ENCODE measurements at places on chromosomes 3 and 15.

- DNase-seq: no peak
Measured at GRCh38 chr3:5456199-5456598, 268.7 kb downstream of the EDEM1 start.

- DNase-seq: no peak
Measured at GRCh38 chr3:188052169-188053035, 101.6 kb upstream of the LPP start.

GRCh38 chr15:47553947-47554346 lies 163.4 kb upstream of the SEMA6D start:
- no peak for DNase-seq

- no peak for DNase-seq
Measured at GRCh38 chr3:103512595-103512994, 1077.8 kb downstream of the ZPLD1 start.

DNA sequence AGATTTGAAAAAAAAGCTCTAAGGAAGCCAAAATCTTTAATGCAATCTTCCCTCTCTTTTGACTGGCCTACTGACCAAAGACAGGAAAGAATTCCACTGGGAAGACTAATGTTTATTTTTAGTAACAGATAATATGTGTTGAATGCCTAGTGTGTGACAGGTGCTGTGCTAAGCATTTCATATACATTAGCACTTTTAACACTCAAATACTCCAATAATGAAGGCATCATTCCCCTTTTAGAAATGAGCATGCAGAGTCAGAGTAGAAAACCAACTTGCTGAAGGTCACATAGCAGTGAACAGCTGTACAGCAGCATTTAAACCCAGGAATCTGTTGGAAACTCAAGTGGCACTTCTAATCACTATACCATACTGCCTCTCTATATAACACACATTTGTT lies 170.6 kb downstream of the MINAR1 start:
- DNase-seq: no peak

DNA sequence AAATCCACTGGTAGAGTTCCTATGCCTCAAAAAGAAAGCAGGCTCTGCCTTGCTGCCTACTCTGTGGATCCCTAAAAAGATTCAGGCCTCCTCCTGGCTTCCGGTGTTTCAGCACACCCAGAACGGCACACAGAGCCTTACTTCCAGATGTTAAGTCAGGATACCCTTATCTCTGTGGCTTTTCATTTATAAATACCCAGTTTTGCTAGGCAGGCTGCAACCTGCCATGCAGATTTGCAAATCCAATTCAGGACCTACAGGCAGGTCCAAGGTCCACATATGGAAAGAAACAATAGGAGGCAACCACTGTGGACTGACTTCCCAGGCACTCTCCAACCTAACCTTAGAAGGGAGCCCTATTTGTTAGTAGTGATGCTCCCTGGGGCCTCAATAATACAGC lies 30.7 kb downstream of the EFL1 start:
- DNase-seq: no peak

- no peak for DNase-seq
Measured at GRCh38 chr3:77514766-77515165, 474.9 kb downstream of the ROBO2 start.

GRCh38 chr3:183933160-183933559 lies 48.5 kb upstream of the PARL start:
- DNase-seq: no peak

GRCh38 chr15:41825572-41826535 lies 2.0 kb upstream of the JMJD7 start:
- no peak for DNase-seq

GRCh38 chr3:171803044-171803443 lies 7.2 kb downstream of the PLD1 start:
- DNase-seq: no peak

DNA sequence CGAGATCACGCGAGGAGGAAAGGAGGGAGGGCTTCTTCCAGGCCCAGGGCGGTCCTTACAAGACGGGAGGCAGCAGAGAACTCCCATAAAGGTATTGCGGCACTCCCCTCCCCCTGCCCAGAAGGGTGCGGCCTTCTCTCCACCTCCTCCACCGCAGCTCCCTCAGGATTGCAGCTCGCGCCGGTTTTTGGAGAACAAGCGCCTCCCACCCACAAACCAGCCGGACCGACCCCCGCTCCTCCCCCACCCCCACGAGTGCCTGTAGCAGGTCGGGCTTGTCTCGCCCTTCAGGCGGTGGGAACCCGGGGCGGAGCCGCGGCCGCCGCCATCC lies 1.1 kb upstream of the SETD5 start:
- DNase-seq: peak; percentile 83

GRCh38 chr15:80878867-80879250 lies 99.7 kb downstream of the CEMIP start:
- no peak for DNase-seq

- DNase-seq: no peak
Measured at GRCh38 chr15:88179562-88179961, 77.0 kb downstream of the NTRK3 start.

DNA sequence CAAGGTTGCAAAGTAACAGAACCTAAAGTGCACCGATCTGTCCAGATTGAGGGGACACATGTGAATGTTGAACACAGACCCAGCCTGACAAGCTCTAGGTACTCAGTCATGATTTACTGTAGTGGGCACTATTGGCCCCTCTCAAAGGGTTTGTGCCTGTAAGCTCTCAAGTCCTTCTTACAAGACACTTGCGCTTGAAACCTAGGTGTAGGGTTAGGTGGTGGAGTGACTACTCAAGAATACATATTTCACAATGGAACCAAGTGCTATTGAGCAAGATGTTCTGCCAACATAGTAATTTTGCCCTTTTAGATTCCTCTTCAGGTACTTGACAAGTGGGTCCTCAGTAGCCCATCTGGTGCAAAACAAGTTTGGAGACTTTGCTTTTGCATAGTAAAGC lies 169.9 kb downstream of the AKAP13 start:
- no peak for DNase-seq

DNA sequence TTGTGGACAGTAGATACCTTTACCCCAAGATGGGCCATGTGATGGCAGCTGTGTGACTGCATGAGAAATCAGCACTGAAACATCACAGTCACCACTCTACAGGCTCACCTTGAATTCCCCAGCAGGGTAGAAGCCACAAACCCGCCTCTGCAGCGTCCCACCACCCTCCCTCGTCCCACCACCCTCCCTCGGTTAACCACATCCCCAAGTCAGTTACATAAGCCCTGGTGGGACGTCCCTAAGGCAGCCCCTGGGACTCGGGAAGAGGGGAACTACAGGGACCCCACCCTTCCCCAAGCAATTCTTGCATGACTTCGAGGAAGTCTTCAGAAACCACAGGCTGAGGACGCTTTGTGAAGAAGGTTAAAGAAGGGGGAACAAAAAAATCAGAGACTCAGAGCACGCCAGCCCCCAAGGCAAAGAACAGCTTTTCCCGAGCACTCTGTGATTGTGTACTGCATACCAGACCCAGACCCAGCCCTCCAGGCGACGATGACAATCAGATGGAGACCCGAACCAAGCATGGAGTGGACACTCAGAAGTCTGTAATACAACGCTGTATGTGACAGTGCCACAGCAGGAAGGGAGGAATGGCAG lies 60.5 kb downstream of the SH3BP5 start:
- DNase-seq: no peak

GRCh38 chr3:189794518-189794917 lies 163.3 kb downstream of the TP63 start:
- no peak for DNase-seq

GRCh38 chr3:42741796-42742195 lies 31.3 kb downstream of the CCDC13 start:
- no peak for DNase-seq

DNA sequence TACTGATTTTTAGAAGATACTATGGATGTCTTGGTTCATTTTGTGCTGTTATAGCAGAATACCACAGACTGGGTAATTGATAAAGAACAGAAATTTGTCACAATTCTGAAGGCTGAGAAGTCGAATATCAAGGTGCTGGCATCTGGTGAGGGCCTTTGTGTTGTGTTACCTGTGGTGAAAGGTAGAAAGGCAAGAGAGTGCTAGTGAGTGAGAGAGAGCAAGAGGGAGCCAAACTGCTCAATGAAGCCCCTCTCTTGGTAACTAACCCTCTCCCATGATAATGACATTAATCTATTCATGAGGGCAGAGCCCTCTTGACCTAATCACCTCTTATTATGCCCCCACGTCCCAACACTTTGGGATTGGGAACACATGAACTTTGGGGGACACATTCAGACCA lies 31.3 kb downstream of the PDCD6IP start:
- DNase-seq: no peak

DNA sequence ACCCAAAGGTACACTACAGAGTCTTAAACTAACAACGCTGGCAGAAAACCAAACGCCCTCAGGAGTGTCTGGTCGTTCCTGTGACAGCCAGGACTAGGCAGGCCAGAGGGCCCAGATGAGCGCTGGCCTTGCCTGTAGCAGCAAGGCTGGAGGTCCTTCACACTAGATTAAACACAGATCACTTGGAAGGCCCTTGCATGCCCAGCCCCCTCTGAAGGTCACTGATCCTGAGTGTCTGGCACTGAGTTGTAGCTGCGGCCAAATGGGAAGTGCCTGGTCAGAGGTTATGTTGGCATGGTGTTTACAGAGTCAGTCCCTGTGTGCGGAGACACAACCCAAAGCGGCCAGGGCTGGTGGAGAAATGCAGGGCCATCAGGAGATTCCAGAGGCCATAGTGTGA lies 58.9 kb downstream of the ZNF621 start:
- DNase-seq: no peak

DNA sequence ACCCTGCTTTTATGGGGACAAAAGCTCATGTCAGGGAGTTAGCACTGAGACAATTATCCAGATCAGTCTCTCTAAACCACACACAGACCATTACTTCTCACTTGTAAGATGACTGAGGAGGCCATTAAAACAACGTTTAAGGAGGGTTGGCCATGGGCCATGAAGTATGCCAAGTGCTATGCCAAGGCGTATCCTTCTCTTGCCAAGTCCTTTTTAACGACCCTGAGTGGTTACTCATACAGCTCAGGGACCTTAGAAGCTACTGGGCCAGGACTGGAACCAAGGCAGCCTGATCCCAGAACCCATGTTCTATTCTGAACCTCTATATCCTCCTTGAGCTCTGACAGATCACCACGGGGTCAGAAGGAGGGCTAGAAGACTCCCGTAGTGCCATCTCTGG lies 50.0 kb downstream of the NMNAT3 start:
- DNase-seq: no peak

- no peak for DNase-seq
Measured at GRCh38 chr3:140375002-140375401, 302.9 kb upstream of the TRIM42 start.

- no peak for DNase-seq
Measured at GRCh38 chr3:146814601-146815315, 209.6 kb upstream of the PLSCR5 start.

- no peak for DNase-seq
Measured at GRCh38 chr3:159879598-159879997, 109.0 kb upstream of the IL12A start.

DNA sequence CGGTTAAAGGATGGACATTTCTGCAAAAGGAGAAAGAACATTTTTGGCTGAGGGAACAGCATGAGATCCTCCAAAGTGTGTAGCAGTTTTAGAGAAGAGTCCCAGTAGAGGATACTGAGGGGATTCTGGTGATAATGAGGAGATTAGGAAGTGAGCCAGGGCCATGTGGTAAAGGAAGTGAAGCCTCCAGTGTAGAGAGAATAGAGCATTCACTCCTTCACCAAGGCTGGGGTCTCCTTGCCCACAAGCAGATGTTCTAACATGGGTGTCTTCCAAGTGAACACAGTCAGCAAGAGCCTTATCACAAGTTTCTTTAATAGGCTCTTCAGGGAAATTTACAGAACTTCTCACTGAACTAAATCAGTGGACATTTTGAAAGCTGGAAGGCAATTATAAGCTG lies 173.7 kb downstream of the SSR3 start:
- no peak for DNase-seq

DNA sequence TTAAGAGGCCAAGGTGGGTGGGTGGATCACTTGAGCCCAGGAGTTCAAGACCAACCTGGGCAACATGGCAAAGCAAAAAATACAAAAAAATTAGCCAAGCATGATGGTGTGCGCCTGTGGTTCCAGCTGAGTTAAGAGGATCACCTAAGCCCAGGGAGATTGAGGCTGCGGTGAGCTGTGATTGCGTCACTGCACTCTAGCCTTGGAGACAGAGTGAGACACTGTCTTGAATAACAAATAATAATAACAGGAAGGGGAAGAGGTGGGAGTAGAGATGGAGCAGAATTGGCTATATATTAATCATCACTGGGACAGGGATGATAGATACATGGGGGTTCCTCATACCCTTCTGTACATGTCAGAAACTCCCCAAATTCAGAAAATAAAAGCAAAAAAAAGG lies 23.8 kb upstream of the NMB start:
- no peak for DNase-seq

DNA sequence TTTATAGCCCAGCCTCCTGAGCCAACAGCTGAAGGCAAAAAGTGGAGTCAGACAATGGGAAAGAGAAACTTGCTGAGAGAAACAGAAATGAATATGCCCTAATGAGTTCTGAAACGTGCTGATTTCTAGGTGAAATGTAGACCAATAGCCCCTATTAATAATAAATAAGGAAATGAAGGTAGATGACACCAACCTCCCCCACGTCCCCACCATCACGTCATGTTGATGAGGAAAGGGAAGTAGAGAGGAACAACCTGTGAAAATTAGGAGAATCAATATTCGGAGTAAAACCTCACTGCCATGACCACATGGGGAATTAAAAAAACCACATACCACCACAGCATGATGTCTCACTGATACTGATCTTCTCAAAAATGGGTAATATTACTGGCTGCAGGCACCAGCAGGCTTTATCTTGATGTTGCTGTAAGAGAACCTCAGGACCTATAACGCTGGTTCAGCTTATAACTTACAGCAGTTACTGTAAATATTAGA lies 64.0 kb downstream of the KAT2B start:
- DNase-seq: no peak

GRCh38 chr3:17144665-17144993 lies 259.9 kb downstream of the PLCL2 start:
- DNase-seq: no peak

GRCh38 chr15:60471314-60471713 lies 7.6 kb downstream of the ICE2 start:
- DNase-seq: no peak

- no peak for DNase-seq
Measured at GRCh38 chr15:22955544-22956119, 24.5 kb downstream of the CYFIP1 start.

DNA sequence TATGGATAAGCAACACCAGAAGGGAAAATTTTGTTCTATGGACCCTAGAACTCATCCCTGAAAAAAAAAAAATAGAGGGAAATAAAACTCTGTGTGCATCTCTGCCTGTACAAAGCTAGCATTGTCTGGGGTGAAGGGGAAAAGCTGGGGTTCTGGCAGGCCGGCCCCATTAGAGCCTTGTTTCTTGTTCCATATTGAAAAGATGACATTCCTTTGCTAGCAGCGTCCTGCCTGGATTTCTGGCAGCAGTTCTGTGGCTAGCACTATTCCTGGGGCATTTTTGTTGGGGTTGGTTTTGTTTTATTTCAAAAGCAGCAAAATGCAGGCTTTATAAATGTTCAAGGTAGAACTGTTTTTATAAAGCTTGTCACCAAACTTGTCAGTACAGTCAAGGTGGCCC lies 45.2 kb downstream of the RARB start:
- DNase-seq: no peak

- peak; percentile 65 for DNase-seq
Measured at GRCh38 chr15:100889385-100890050, 9.9 kb downstream of the ALDH1A3 start.
